ENCODE measurements at places on chromosomes 6 and 20. TPM values are rescaled to one million over a fixed set of nuclear protein-coding genes. Genes with fewer than 3 reads are reported as not detected.

The ECI2 gene
- total RNA-seq = 129 TPM

The RIMS4 gene
- total RNA-seq = not detected

The RAET1L gene
- not detected for total RNA-seq

The SNPH gene
- 0.11 TPM for total RNA-seq

The RCAN2 gene
- 0.77 TPM for total RNA-seq

The SPTLC3 gene
- total RNA-seq = 24.8 TPM

The PRPH2 gene
- not detected for total RNA-seq

The SLC22A7 gene
- total RNA-seq = 348 TPM

The LMBRD1 gene
- 40.7 TPM for total RNA-seq

The GJA10 gene
- total RNA-seq = not detected

The NUP153 gene
- total RNA-seq = 18.6 TPM

The ZNF343 gene
- total RNA-seq = 7.3 TPM

The GMNN gene
- total RNA-seq = 19.0 TPM

The LPA gene
- total RNA-seq = 13.5 TPM

The MAS1L gene
- total RNA-seq = not detected

The TCF15 gene
- total RNA-seq = 0.33 TPM

The OGFRL1 gene
- total RNA-seq = 6.9 TPM

The KIF13A gene
- 17.8 TPM for total RNA-seq

The ZNF322 gene
- 9.7 TPM for total RNA-seq

The CGAS gene
- total RNA-seq = 0.61 TPM

The TBXT gene
- total RNA-seq = not detected

The KCNQ2 gene
- total RNA-seq = not detected

The MLN gene
- total RNA-seq = not detected

The DLL1 gene
- total RNA-seq = 2.0 TPM

The OTOR gene
- total RNA-seq = not detected

The PABPC1L gene
- 30.5 TPM for total RNA-seq

The HLA-DOA gene
- 1.1 TPM for total RNA-seq

The MMP24 gene
- 1.5 TPM for total RNA-seq

The ZBTB46 gene
- total RNA-seq = 1.2 TPM

The SMLR1 gene
- 23.7 TPM for total RNA-seq

The ZNF334 gene
- 1.7 TPM for total RNA-seq

The DCBLD1 gene
- total RNA-seq = 10.7 TPM

The IP6K3 gene
- 27.7 TPM for total RNA-seq

The LHFPL5 gene
- not detected for total RNA-seq

The DPPA5 gene
- total RNA-seq = not detected

The ARMH2 gene
- total RNA-seq = not detected

The SCRT2 gene
- not detected for total RNA-seq

The PNLDC1 gene
- total RNA-seq = not detected

The CTCFL gene
- total RNA-seq = 0.49 TPM

The MEP1A gene
- not detected for total RNA-seq

The CALHM4 gene
- not detected for total RNA-seq

The PRRT1 gene
- total RNA-seq = 0.13 TPM

The HRH3 gene
- not detected for total RNA-seq

The GFRA4 gene
- not detected for total RNA-seq

The RBBP9 gene
- total RNA-seq = 11.6 TPM

The CRISP3 gene
- 0.24 TPM for total RNA-seq

The GCNT2 gene
- 10.3 TPM for total RNA-seq

The RNF8 gene
- 5.9 TPM for total RNA-seq

The ESR1 gene
- total RNA-seq = 1.6 TPM

The C2 gene
- total RNA-seq = 327 TPM

The C4B gene
- total RNA-seq = 2,335 TPM

The HDGFL1 gene
- not detected for total RNA-seq

The GPSM3 gene
- 5.6 TPM for total RNA-seq

The UFL1 gene
- total RNA-seq = 16.1 TPM

The CNR1 gene
- 0.05 TPM for total RNA-seq

The CALHM6 gene
- 7.6 TPM for total RNA-seq

All from right lobe of liver (tissue), 6 donors.